A549 treated with AZD2906 at 1 μM for 4 hours (cell line): ENCODE measurements at places on chromosomes 16 and 17. TPM values are rescaled to one million over a fixed set of nuclear protein-coding genes. Genes with fewer than 3 reads are reported as not detected.

Gene SNAI3
- total RNA-seq: 0.13 to 0.24 TPM (median 0.16 TPM) in 5 replicates

Gene NPIPB6
- 1.2 to 2.3 TPM (median 1.5 TPM) in 5 replicates for total RNA-seq

Gene DRC3
- total RNA-seq: 2.0 to 2.5 TPM (median 2.1 TPM) in 5 replicates

Gene CPD
- 26.1 to 34.6 TPM (median 29.9 TPM) in 5 replicates for total RNA-seq

Gene PNMT
- total RNA-seq: 0.10 to 0.68 TPM (median 0.63 TPM) in 5 replicates

Gene PPM1E
- 0.02 to 0.06 TPM (median 0.05 TPM) in 5 replicates for total RNA-seq

Gene PRKCA
- 33.6 to 45.6 TPM (median 39.5 TPM) in 5 replicates for total RNA-seq

Gene HOXB2
- 0.31 to 0.64 TPM (median 0.49 TPM) in 5 replicates for total RNA-seq

Gene PMFBP1
- 0.09 to 0.24 TPM (median 0.15 TPM) in 4 of 5 replicates, not detected in the other for total RNA-seq

Gene SMPD3
- 0.08 to 0.20 TPM (median 0.13 TPM) in 5 replicates for total RNA-seq

Gene TLCD2
- total RNA-seq: 1.3 to 2.0 TPM (median 1.6 TPM) in 5 replicates

Gene PHOSPHO1
- total RNA-seq: 0.33 to 0.77 TPM (median 0.73 TPM) in 5 replicates

Gene KRTAP2-1
- not detected in 5 replicates for total RNA-seq

Gene AGRP
- 0.17 TPM in 1 of 5 replicates, not detected in the others for total RNA-seq

Gene ADAM11
- total RNA-seq: 1.8 to 2.6 TPM (median 1.9 TPM) in 5 replicates

Gene ARHGDIG
- total RNA-seq: 2.0 to 3.1 TPM (median 2.7 TPM) in 5 replicates

Gene MPV17L
- 4.7 to 6.3 TPM (median 5.2 TPM) in 5 replicates for total RNA-seq

Gene LIMD2
- total RNA-seq: 7.8 to 13.0 TPM (median 10.6 TPM) in 5 replicates

Gene KRT17
- total RNA-seq: 0.66 to 1.3 TPM (median 1.00 TPM) in 5 replicates

Gene HS3ST3A1
- total RNA-seq: 0.17 to 0.61 TPM (median 0.49 TPM) in 5 replicates

Gene KRTAP3-1
- not detected in 5 replicates for total RNA-seq
